ENCODE measurements at places on chromosomes 12 and 14.

- no peak for DNase-seq
Observed at GRCh38 chr14:104433401-104434213, 146.0 kb upstream of the C14orf180 start.

- DNase-seq = no peak
Observed at GRCh38 chr14:35403114-35403602, 1.4 kb downstream of the NFKBIA start.

DNA sequence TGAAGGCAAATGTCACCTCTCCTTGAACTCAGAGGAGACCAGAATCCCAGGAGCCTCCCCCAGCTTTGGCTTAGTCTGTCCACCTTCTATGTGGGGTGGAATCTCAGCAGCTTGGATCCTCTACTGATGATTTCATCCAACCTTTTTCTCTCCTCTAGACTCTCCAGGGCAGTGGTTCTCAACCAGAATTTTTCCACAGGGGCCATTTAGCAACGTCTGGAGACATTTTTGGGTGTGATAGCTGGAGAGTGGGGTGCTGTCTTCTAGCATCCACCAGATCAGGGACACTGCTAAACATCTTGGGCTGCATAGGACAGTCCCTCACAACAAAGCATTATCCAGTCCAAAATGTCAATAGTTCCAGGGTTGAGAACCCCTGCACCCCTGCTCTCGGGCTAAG, 4.4 kb upstream of the DDX23 start:
- DNase-seq = no peak

DNA sequence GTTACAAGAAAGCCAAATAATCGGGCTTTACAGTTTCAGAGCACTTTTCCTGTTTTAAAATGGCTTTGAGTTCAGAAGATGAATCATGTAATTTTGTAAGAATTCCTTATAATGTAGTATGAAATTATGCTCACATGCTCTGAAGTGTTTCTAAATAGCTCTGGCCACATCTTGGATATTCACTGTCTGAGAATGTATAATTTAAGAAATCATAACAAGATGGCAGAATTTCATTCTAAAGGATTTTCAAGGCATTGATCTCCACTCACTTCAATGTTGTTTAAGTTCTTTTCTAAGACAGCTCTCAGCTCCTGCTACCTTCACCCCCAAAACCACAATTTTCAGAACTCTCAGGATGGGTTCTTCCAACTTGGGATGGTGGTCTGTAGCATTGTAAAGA, 180.1 kb downstream of the DACT1 start:
- DNase-seq = no peak

DNA sequence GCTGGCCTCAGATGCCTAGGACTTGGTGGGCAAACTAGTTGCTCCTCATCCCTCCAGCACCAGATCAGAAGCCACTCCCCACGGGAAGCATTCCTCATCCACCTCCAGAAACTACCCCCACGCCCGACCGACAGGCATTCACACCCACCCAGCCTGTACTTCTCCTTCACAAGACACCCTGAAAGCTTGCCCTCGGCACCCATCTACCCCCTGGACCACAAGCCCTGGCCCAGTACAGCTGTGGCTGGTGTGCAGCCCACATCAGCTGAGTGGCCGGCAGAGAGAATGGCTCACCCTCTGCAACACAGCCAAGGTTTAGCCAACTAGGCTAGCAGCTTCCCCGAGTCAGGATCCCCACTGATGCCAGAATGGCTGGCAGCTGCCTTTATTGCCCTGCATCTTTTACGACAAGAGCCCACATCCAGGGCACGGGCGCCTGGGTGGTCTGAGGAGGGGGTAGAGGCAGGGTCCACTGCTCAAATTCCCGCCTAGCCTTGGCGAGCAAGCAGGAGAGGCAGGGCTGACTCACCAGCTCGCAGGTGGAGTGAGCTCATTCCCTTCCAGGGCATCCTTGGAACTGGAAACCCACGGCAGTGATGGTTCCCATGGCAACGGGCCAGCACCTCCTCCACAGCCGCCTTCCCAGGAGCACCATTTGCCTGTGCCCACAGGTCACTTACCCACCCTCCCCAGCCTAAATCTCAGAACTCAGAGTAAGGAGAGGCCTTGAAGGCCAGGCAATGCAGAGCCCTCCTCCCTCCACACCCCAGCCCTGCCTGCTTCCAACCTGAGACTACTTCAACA, 17.1 kb downstream of the ACTN1 start:
- DNase-seq = peak; percentile 35

- DNase-seq = no peak
Observed at GRCh38 chr12:88802096-88802706, 221.9 kb upstream of the KITLG start.

DNA sequence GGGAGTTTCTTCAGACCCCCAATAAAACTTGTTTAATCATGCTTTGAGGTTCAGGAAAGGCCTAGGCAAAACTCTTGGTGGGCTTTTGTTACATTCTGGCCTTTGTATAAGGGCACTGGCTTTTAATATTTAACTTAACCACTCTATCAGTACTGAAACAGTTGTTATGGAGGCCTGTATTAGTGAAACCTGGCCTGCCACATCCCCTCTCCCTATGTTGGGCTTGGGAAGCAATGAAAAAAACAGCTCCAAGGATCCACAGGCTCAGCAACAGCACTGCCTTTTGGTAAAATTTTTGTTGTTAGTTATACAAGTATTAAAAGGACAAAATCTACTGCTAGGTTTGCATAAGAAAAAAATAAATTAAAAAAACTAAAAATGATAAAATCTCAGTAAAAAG, 10.7 kb downstream of the SOAT2 start:
- no peak for DNase-seq

GRCh38 chr12:12008931-12009611, 61.7 kb upstream of the BCL2L14 start:
- peak; percentile 17 for DNase-seq

DNA sequence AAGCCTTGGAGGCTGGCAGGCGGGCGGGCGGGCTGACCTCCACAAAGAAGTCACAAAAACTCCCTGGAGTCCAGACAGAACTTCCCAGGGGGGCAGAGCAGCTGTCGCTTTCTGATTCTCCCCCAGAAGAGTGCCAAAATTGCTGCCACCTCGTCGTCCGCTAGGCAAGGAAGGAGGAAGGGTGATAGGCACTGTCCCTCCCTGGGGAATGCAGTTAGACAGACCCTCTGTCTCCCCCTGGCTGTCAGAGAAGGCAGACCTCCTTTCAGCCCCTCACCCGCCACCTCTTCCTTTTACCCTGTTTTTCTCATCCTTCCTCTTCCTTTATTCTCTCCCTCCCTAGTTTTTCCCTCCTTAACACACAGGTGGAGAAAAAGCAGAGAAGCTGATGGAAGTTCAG, 18.7 kb downstream of the GRIN2B start:
- DNase-seq = no peak

DNA sequence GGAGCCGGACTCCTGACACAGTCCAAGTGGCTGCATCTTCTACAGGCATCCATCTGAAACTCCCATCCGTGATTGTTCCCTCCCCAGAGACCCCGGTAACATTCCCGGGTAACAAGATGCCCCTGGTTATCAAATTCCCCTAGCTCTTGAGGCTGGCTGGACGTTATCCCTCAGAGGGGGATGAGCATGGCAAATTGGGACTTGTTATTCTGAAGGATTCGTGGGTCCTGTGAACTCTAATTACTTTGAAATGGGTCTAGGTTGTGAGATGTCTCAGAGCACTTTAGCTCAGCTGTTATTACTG, 642 bp upstream of the PAN2 start:
- no peak for DNase-seq

DNA sequence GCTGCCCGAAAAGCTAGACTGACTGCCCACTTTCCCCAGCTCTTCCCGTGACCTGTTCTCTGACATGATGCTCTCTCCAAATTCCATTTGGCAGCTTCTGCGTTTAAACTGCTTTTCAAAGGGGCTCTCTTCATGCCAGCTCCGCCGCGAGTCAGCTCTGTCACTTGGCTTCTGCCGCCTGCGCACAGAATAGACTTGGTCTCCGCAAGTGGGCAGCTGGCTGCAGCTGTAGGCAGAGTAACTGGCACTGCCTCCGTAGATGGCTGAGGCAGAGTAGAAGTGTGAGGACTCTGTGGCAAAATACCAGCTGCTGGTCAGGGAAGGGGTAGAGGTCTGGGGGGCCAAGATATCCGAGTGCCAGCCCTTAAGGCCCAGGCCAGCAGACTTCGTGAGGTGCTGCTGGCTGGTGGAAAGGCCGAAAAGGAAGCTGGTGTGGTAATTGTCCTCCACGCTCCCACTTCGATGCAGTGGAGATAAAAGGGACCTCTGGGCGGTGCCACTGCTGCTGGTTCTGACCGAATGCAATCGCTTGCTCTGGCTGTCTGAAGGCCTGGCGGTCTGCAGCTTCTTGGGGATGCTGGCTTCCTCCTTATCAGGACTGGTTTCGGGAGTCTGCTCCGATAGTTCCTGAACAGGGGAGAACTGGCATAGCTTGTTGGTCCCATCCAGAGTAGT, 85.7 kb downstream of the DUSP16 start:
- DNase-seq = no peak

- DNase-seq = no peak
Observed at GRCh38 chr12:2057041-2057794, 4.4 kb downstream of the CACNA1C start.

DNA sequence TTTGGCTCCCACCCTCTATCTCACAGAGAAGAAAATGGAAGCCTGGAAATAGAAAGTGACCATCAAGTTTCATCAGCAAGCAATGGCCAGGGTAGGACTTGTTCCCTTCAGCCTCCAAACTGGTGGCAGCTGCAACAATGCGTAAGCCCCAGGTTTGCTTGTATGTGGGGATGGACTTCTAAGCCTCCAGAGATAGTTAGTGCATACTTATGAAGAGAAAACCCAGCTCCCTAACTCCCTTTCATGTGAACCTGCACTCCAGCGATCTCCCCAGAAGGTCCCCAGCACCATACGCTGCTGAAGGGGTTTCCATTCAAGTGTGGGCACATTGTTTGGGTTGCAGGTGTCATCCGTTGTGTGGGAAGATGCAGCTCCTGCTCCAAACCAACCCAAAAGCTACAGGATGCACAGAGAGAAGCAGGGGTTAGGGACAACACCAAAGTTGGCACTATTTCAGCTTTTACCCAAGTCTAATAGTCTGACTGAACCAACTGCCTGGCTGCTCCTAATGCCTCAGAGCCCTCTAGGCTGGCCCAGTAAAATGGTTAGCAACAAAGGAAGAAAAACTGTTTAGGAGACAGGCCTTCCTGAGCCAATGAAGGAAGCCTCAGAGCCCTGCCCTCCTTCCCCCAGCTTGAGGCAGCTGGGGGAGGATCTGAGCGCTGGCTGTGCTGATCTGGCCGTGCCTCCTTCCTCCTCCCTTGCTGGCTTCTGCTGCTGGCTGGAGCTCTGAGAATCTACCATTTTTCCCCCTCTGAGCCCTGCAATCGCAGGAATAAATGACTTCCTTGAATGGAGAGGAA, 12.3 kb downstream of the ZFP36L1 start:
- DNase-seq = no peak

GRCh38 chr12:124399622-124400021, 104.7 kb downstream of the RFLNA start:
- DNase-seq = no peak

GRCh38 chr14:72057701-72058285, 125.6 kb downstream of the RGS6 start:
- DNase-seq = no peak

- DNase-seq = no peak
Observed at GRCh38 chr12:116368196-116369194, 91.0 kb upstream of the MED13L start.

- DNase-seq = no peak
Observed at GRCh38 chr12:8037046-8037663, 4.6 kb downstream of the FOXJ2 start.

DNA sequence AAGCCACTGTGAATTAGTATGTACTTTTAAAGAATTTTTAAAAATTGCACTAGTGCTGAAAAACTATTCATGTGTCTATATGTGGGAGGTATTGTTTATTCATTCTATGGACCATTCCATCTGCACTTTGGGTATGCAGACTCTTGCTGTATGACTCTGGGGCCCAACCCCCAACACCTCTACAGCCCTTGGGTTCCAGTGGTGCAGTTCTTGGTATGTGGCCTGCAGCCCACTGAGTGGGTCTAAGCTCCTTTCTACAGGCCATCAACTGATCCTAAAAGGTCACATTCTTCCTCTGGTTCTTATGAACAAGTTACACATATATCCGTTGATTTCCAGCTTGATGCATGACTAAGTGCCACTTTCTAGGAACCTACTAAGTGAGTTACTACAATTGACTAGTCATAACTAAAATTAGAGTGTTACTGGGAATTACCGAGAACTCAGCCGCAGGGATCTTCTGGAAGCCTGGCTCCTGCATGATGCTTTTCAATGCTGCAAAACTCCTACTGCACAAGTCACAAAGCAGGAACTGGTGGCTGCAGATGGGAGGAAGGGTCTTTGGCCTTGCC, 62.4 kb upstream of the MED13L start:
- no peak for DNase-seq
